ENCODE measurements at places on chromosomes 4 and X.

GRCh38 chrX:134715930-134716619 lies 57.8 kb upstream of the PLAC1 start:
- DNase-seq, result no peak

- no peak for DNase-seq
Observed at GRCh38 chrX:31872007-31872406, 800.2 kb upstream of the FTHL17 start.

GRCh38 chr4:12746221-12746620 lies 737.9 kb downstream of the RAB28 start:
- DNase-seq, result no peak

GRCh38 chrX:19705196-19705769 lies 182.1 kb downstream of the SH3KBP1 start:
- DNase-seq, result no peak

GRCh38 chr4:141246243-141246642 lies 25.5 kb downstream of the ZNF330 start:
- DNase-seq, result no peak

DNA sequence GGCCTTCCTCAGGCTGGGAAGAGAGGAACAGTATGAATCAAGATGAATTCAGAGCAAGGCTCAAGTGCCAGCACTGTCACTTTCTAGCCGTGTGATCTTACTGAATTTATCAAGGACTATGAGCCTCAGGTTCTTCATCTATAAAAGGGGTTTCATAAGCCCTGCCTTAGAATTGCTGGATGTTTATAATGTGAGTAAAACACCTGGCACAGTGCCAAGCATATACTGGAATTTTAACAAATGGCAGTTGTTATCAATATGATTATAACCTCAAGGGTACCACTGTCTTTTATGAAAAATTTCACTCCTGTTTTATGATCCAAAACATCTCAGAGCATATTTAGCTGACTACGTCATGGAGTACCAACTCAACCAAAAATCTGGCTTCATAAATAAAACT lies 4.0 kb downstream of the MAGEC2 start:
- no peak for DNase-seq

DNA sequence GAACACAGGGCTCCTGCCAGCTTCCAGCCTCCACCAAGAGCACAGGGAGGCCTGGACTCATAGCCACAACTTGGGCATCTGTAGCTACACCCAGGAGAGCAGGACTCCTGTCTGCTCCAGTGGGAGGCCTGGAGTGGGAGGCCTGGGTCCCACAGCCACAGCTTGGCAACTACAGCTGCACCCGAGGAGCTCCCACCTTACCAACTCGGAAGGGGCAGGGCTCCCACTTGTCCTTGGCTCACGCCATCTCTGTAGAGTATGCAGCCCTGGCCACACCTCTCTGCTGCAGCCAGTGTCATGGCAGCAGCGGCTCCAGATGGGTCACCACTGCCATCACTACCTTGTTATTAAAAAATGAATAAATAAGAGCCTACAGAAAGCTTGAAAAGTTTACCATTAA lies 45.5 kb downstream of the ARAP2 start:
- no peak for DNase-seq

DNA sequence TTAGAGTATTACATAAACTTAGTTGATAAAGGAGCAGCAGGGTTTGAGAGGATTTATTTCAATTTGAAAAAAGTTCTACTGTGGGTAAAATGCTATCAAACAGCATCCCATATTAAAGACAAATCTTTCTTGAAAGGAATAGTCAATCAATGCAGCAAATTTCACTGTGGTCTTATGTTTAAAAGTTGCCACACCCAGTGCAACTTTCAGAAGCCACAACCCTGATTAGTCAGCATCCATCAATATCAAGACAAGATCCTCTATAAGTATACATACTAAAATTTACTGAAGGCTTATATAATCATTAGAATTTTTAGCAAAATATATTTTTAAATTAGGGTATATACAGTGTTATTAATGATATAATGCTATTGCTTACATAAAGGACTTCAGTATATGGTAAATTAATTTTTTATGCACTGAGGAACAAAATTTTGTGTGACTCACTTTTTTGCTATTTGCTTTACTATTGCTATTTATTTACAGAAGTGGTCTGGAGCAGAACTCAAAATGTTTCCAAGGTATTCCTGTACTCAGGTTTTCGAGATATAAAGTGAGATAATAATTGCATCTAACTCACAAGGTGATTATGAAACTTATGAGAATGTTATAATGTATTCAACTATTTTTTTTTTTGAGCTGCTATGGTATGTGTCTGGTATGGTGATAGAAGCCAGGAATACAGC lies 1127.6 kb downstream of the ADGRL3 start:
- DNase-seq, result no peak

DNA sequence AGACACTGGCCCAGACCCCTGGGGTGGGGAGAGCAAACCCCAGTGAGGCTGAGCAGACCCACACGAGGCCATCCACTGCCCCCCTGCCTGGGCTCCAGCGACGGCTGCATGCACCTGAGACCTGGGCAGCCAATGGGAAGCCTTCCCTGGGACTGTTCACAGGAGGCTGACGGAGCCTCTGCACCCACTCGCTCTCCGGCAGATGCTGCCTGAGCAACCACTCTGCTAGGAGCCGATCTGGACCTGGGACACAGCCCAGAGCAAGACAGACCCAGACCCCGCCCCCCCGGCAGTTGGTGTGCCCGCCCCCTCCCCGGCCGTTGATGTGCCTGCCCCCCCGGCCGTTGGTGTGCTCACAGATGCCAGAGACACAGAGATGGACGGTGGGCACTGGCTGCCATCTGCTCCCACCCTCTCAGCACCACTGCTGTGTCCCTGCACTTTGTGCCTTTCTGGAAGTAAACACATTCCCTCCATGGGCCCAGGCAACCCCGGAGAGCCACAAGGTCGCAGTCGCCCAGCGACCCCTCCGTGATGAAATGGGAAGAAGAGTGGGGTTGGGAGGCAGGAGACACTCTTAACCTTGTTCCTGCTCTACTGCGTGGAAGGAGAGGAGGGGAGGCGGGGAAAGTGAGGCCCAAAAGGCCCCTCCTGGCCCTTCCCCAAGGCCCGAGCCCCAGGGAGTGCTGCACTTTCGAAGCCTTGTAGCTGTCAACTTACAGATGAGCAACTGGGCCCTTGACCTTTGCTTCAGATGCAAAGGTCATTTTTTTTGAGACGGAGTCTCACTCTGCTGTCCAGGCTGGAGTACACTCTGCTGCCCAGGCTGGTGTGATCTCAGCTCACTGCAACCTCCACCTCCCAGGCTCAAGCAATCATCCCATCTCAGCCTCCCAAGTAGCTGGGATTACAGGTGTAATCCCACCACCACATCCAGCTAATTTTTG lies 62.0 kb downstream of the ZFYVE28 start:
- DNase-seq, result no peak

- DNase-seq, result no peak
Observed at GRCh38 chr4:81195475-81195874, 19.5 kb downstream of the PRKG2 start.

DNA sequence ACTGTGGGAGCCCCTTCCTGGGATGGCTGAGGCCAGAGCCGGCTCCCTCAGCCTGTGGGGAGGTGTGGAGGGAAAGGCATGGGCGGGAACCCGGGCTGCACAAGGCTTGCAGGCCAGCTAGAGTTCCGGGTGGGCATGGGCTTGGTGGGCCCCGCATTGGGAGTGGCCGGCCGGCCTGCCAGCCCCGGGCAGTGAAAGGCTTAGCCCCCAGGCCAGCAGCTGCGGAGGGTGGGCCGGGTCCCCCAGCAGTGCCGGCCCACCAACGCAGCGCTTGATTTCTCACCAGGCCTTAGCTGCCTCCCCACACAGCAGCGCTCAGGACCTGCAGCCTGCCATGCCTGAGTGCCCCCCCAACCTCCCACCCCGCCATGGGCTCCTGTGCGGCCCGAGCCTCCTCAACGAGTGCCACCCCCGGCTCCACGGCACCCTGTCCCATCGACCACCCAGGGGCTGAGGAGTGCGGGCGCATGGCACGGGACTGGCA lies 78.0 kb downstream of the COX7B2 start:
- no peak for DNase-seq

- no peak for DNase-seq
Observed at GRCh38 chr4:41216294-41217019, 2.1 kb upstream of the APBB2 start.

- DNase-seq, result no peak
Observed at GRCh38 chr4:48815483-48815882, 15.4 kb upstream of the OCIAD1 start.

All from activated CD8-positive, alpha-beta memory T cell treated with anti-CD3 and anti-CD28 coated beads for 48 hours (primary cell).